Activated T-helper 1 cell treated with anti-CD3 and anti-CD28 coated beads, Interleukin-2, amount 50 U/mL, for 16 hours (primary cell): ENCODE measurements at places on chromosomes 11 and 22.

DNA sequence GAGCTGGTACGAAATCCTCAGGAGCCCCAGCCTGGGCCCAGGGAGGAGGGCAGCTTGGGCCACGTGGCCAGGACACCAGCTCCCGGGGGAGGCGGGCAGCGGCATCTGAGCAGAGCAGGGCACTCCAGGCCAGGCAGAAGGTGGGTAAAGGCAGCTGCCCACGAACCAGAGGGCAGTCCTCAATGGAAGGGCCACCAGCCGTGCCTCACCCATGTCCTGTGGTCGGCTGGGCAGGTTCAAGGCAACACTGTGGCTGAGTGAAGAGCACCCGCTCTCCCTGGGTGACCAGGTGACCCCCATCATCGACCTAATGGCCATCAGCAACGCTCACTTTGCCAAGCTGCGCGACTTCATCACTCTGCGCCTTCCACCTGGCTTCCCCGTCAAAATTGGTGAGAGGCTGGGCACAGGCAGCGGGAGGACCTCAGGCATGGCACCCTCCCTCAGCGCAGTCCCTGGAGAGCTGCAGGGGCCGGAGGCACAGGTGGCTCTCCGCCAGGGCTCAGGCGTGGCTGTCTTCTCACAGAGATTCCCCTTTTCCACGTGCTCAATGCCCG is 2.5 kb upstream of the SSH3 start:
- no peak for DNase-seq

- no peak for DNase-seq
These were observed 23.5 kb downstream of the SPATA19 start for GRCh38 chr11:133821776-133822175.

GRCh38 chr11:66861038-66861773 is 4.3 kb downstream of the LRFN4 start:
- no peak for DNase-seq

GRCh38 chr11:87425391-87425790 is 387.7 kb downstream of the TMEM135 start:
- DNase-seq = no peak

- DNase-seq = no peak
These were observed 243.6 kb upstream of the LUZP2 start for GRCh38 chr11:24253237-24253760.

DNA sequence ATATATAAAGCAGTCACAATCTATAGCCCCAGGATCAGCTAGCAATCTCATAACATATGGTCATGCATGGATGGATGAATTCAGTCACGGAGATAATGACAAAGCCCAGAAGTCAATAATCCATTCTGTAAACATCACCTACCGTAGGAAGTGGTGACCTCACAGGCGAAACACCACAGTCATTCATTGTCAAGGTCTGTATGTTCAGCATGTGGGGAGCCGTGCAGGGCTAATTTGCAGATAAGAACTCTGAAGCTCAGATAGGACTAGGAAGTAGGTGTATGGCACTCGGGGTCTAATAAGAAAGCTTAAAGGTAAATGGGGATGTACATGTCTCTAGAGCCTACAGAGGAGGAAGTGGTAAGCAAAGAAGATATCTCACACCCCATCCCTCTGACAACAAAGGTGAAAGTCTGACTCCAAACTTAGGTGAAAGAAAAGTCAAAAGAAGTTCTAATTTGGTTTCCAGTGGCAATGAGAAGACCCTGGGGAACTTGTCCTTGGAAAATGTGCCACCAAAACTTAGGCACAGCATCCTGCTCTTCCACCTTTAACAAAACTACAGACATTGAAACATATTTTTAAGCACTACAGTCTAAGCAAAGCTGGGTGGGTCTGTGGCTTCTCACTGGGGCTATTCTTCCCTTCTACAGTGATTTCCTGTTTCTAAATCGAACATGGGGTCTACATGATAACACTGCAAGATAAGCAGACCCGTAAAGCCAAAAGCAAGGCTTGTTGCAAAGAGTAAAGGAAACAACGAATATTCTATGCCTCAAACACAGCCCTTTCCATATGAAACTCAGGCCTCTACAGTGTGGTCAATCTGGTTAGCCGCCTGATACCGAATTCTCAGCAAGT is 5.2 kb downstream of the CRTAM start:
- DNase-seq = no peak

DNA sequence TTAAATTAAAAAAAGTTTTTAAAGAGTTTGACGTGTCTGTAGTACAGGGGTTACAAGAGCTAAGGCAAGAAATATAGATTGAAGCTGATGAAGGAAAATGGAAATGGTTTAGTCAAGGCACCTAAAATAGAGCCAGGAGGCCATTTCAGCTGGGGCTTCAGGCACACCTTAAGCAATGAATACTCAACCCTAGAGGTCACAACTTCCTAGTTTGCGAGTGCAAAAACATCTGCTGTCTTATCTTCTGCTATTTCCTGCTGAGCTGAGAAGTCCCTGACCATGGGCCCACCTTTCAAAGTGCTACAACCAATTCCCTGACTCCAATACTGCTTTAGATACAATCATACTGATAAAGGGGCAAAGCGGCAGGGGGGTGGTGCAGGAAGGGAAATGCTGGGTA is 87.4 kb downstream of the DLG2 start:
- no peak for DNase-seq

DNA sequence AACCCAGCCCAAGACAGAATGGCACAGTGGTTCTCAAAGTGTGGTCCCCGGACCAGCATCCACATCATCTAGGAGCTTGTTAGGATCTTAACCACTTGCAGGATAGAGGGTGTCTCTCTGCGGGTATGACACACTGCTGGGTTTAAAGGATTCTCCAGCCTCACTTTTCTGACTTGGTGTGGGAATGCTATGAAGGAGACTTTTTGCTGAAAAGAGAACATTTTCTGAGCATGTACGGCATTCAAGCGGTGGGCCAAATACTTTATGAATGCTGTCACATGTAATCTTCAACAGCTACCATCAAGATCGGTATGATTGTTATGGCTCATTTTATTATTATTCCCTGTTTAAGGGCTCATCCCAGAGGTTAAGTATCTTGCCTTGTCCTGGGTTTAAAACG is 1.8 kb upstream of the CD82 start:
- DNase-seq = no peak

DNA sequence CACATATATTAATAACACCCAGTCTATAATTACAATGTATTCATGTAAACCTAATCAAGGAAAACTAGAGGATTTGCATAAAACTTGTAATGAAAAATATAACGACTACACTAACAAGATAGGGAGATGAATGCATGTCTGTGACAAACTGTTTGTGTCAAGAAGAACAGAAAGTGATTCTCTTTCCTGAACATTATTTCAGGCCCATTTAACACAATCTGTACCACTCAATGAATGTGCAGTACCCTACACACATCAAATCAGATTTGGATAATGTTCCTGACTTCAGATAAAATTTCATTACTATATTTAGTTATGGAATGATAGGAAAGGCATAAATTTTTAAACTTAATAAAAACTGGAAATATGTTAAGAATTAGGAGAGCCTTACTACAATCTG is 93.1 kb downstream of the CADM1 start:
- no peak for DNase-seq

- no peak for DNase-seq
These were observed 3.8 kb downstream of the ATG2A start for GRCh38 chr11:64913171-64913727.

DNA sequence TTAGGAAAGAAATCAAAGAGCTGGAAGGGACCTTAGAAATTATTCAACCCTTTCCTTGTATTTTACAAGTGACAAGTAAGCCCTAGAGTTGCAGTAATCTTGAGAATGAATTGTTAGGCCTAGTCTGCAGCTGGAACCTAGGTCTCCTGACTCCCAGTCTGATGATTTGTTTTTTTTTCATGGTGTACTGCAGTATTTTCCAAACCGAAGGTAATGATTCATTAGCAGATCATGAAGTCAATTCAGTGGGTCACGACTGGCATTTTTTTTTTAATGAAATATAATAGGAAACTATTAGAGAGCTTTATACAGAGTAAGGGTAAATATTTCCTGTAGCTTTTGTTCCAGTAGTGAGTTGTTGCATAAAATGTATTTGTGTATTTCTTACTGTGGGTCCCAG is 42.8 kb downstream of the EXT2 start:
- no peak for DNase-seq

DNA sequence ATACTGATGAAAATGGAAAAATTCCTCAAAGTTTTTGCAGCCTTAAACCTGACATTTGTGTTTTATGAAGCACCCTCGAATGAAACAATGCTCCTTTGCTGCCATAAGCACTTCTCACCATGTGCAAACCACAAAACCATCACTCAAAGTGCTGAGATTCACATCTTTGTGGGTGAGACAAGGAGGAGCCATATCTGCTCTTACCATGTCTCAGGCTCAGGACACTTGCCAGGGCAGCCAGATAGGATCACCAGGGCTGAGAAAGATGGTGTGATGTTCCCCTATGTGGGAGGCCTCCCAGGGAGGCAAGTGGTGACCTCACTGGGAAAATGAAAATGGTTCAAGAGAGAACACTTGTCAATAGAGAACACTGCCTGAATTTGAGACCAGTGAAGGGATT is 120.4 kb downstream of the CCDC34 start:
- no peak for DNase-seq

GRCh38 chr11:17813391-17814059 is 78.9 kb downstream of the KCNC1 start:
- no peak for DNase-seq

- DNase-seq = no peak
These were observed 1.9 kb upstream of the ADM start for GRCh38 chr11:10302744-10303557.

- no peak for DNase-seq
These were observed 11.9 kb upstream of the ISX start for GRCh38 chr22:35054064-35054463.

- DNase-seq = no peak
These were observed 13.3 kb upstream of the SH3BP1 start for GRCh38 chr22:37626144-37626543.

- DNase-seq = no peak
These were observed 51.4 kb upstream of the CRYBB3 start for GRCh38 chr22:25148149-25148691.

DNA sequence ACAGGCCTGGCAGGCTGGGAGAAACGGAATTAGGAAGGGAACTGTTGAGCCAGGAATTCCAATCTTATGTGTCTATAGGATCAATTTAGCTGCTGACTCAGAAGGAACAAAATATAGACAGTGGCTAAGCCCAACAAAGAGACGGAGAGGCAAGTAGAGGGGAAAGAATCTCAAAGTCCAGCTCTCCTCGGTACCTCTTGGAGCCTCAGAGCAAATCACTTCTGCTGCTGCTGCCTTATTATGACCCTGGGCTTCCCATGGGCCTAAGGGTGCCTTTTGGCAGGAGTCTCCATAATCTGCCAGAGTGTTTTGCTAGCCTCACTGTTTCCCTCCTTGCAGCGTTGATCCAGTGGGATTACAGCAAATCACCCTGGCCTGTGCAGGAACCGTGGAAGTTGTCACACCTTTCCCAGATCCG is 31.7 kb downstream of the PAX6 start:
- no peak for DNase-seq

DNA sequence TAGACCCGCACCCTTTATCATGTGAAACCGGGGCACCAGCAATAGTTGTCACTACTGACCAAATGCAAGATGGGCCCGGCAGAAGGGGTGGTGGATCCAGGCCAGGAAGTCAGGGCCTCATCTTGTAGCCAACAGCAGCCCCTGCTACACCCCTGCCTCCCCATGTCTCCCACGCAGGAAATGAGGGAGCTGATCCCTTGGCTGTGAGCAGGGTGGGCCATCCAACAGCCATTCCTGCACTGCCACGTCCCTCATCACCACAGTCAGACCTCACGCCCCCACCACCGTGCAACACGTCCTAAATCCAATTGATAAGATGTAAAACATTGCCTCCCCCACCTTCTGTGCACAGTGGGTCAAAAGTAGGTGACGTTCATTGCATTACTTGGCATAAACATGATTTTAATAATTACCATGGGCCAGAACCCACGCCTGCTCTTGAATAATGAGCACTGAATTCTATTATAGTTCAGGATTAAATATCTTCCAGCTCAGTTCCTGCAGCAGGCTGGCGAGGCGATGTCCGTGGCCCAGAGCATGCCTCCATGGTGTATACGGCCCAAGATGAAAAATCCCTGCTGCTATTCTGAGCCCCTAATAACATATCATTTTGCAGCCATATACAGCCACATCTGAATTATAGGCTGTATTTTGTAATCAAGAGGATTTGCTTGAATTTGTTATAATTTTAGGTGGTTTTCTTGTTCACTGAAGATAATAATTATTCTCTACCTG is 1373.8 kb downstream of the BRD1 start:
- no peak for DNase-seq

GRCh38 chr11:64687204-64687603 is 35.8 kb downstream of the NRXN2 start:
- no peak for DNase-seq

DNA sequence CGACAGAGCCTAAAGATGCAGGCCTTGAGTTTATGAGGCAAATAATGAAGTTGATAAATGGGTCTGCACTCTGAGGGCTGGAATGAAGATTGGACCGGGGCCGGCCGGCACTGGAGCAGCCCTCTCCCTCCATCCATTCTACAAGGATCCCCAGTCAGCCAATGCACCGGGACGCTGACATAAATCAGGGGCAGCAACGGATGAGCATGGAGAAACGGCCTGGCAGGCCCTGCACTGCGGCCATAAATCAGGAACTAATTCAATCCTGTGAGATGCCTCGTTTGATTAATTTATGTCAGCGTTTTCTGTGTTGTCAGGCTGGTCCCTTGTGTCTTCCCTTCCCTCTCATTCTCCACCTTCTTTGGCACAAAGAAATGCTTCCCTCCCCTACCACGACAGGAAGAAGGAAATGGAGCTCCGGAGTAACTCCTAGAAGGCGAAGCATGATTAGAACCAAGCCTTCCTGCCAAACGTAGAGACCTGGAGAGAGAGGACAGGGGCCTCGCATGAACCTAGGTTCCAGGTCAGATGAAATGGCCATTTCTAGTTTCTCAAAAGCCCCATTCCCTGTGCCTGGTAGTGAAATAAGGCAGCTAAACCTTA is 358.4 kb downstream of the OPCML start:
- no peak for DNase-seq

DNA sequence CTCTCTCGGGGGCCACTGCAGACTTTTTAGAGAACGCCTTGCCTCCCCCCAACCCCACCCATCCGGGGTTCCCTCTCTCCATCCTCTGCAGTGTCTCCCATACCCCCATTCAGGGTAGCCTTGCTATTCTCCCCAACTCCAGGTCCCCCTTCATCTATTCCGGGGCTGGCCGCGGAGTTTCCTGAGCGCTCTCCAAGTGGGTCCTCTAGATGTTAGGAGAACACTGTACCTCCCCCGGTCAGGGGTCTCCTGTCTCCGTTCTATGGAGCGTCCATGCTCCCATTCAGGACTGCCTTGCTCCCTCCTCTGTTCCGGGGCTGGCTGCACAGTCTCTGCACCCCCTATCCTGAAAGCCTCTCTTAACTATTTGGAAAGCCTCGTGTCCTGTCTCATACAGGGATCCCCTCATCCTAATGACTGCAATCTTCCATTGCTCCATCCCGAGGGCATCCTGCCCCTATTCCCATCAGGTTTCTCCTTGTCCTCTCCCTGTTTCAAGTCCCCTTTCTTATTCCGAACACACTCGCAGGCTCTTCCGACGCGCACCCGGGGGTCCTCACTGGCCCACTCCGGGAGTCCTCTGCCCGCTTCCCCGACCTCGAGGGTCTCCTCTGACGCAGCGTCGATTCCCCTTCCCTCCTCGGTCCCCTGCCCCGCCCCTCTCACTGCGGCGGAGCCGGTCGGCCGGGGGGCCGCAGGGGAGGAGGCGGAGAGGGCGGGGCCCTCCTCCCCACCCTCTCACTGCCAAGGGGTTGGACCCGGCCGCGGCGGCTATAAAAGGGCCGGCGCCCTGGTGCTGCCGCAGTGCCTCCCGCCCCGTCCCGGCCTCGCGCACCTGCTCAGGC is at the start of gene NEFH:
Gene NEFH (plus strand): TSS at position 802 of the 845 bp plus-strand sequence. CDS start 45 bp downstream, outside the sequence.
- DNase-seq = no peak

GRCh38 chr11:122668562-122669090 is 13.1 kb downstream of the UBASH3B start:
- no peak for DNase-seq

- DNase-seq = no peak
These were observed 38.7 kb downstream of the MRTFA start for GRCh38 chr22:40597526-40598430.
